ENCODE measurements at places on chromosomes 11 and 22.

GRCh38 chr11:11584530-11584810, 37.3 kb downstream of the GALNT18 start:
- no peak for DNase-seq

DNA sequence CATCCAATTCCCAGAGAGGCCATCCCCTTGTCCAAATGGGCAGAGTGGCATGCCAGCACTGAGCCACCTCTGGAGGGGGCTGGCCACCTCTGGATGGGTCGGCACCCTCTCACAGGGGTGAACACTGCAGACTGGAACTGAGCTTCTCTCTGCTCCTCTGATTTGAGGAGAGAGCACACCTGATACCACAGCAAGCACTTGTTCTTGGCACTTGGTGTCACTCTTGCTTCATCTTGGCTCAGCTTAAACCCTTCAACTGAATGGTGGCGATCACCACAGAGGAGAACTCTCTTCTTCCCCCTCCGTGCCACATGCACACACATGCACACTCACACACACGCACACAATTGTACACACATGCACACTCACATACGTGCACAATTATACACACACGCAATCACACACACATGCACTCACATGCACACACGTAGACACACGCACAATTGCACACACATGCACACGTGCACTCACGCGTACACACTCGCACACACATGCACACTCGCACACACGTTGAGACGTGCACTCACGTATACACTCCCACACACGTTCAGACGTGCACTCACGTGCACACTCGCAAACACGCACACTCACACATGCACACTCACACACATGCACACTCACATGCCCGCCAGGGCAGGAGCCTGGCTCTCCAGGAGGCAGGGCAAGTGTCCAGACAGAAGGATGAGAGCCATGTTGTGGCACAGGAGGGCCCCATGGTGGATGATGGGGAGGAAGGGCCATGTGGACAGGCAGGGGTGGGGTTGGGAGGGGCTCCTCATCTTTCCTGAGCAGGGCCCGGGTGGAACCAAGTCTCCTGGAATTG, 23.4 kb downstream of the OVOL1 start:
- no peak for DNase-seq

DNA sequence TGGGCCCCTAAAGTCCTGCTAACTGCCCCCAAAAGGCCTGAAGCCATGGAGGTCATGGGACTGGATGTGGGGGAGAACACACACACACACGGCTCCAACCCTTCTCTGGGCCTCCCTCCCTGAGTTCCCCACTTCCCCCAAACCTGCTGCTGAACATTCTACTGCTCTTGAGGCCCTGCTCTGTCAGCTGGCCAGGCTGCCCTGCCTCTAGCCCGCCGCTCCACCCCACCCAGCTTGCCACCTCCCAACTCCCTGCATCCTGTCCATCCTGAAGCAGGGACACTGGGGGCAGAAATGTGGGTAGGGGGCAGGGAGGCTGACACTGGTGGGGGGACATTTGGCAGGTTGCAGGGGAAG, 1.0 kb downstream of the KCNJ4 start:
- no peak for DNase-seq

- DNase-seq: no peak
Observed at GRCh38 chr11:75066061-75066460, 30.6 kb downstream of the OR2AT4 start.

GRCh38 chr11:134564472-134565200, 152.6 kb upstream of the B3GAT1 start:
- DNase-seq: no peak

- no peak for DNase-seq
Observed at GRCh38 chr11:14812757-14813156, 79.3 kb downstream of the CYP2R1 start.

DNA sequence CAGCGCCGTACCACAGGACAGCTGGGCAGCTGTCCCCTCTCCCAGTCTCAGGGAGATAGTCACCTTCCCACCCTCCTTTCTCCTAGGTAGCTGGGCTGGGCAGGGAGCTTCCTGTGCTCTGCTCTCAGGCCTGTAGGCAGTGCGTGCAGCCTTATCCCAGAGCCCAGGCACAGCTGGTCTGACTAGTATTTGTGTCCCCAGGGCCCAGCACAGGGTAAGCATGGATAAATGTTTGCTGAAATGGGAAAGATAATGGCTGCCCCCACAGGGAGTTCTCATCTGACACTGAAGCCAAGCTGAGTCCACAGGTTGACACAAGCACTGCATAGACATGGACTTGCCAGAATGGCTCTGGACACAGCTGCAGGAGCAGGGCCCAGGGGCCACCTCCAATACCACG, 9.8 kb downstream of the SLC15A3 start:
- no peak for DNase-seq

All from stimulated activated CD4-positive, alpha-beta T cell treated with anti-CD3 and anti-CD28 coated beads, Interleukin-12 subunit alpha, Interleukin-12 subunit beta, amount 100 ng/mL, for 48 hours (primary cell).